Kidney glomerular epithelial cell (primary cell): ENCODE measurements at places on chromosomes 5 and 9.

DNA sequence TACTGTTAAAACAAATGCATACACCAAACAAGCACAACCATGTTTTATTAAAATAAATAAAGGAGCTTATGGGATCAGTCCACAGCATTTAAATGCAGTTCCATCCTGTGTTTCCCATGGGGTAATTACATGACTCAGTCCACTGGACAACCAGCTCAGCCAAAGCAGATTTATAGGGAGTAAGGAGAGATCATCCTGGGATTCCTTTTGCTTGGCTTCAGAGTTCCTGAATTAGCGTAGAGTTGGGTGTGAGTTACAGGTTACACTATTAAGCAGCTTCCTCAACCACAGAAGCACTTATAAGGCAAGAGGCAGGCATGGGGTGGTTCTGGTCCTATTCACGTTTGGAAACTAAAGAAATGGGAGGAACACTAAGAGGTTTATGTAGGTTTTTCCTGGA is 381.1 kb upstream of the ACTBL2 start:
- no peak for DNase-seq

- DNase-seq, result no peak
These were observed 303.1 kb downstream of the DMRT2 start for GRCh38 chr9:1353291-1353690.

GRCh38 chr5:14665101-14665822 is 744 bp downstream of the OTULIN start:
- no peak for DNase-seq

- DNase-seq, result no peak
These were observed 63.9 kb upstream of the SPRY4 start for GRCh38 chr5:142388696-142389095.

GRCh38 chr9:5843794-5844471 is 11.0 kb upstream of the ERMP1 start:
- peak; percentile 62 for DNase-seq

GRCh38 chr9:101367323-101367722 is 17.5 kb downstream of the BAAT start:
- DNase-seq, result no peak

DNA sequence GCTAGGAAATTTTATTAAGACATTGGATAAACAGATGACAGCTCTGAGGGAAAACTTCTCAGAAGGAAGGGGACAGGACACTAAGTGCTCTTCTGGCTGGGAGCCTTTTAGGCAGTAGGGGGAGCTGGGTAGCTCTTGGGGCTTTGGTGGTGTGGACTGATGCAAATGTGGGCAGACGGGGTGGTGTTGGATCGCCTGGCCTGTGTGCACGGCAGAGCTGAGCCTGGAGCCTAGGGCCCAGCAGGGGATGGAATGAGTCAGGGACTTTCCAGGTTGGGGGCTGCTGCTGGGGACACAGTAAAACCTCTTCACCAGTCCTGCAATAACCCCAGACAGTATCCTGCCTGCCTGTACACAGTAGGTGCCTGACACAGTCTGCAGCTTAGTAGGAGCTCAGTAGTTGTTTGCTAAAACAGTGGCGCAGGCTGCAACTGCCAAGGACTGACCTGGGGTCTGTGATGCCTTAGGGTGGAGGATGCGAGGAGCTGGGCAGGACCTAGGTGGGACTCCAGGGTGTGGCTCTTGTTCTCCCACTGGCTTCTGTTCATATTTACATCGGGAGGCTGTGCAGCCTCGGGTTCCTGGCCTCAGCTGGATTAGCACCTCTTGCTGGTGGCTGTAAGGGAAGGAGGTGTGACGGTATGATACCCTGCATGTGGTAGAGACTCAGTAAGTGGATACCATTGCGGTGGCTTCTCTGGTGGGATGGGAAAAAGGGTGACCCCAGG is 83.8 kb downstream of the DAB2IP start:
- DNase-seq, result peak; percentile 27

- DNase-seq, result peak; percentile 42
These were observed 199.6 kb upstream of the DAB2 start for GRCh38 chr5:39624268-39624886.

GRCh38 chr5:151406322-151406947 is 41.0 kb upstream of the SLC36A1 start:
- DNase-seq, result no peak

DNA sequence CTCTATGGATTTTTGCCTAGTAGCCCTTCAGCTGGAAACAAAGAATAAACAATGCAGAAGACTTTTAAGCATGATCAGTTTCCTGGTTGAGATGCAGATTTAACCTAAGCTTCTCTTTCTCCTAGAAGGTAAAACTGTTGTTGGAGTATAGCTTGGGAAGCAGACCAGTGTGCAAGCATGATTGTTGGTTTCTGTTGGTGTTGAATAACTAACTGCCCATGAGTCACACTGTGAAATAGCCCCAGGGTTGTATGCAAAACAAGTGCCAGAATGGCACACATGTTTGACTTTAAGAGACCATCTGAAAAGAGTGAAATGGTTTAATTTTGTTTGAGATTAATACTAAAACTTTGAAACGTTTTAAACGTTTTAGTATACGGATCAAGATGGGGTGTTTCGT is 227.1 kb downstream of the ARHGEF28 start:
- peak; percentile 19 for DNase-seq
